ENCODE measurements at places on chromosomes 6 and 20.

DNA sequence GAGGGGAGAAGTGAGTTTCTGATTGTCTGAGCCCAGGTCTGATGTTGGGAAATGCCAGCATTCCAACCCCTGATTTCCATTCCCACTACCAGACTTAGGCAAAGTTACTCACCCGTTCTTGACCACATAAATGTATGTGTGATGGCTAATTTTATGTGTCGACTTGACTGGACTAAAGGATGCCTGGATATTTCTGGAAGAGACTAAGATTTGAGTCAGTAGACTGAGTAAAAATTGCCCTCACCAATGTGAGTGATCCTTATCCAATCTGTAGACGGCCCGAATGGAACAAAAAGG, 95.8 kb upstream of the TAB2 start:
- no peak for DNase-seq

- no peak for DNase-seq
Measured at GRCh38 chr6:20732896-20733295, 198.6 kb downstream of the CDKAL1 start.

DNA sequence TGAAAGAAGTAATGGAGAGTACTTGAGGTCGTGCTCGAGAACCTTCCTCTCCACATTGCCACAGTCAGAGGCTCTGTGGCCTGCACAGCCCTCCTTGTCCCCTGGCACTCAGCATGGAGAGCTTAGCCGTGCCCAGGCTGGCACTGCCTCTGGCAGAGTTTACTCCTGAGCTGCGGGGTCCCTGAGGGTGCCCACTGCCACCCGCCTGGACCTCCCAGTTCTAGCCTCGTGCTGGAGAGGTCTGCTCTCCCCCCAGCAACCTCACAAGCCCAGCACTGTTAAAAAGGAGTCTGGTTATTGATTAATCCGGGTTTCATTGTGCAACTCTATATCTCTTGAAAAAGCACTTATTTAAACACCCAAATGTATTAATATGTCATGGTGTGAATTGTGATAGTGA, 226.8 kb downstream of the TMEM242 start:
- DNase-seq: no peak

GRCh38 chr6:90610751-90611542, 24.1 kb upstream of the MAP3K7 start:
- DNase-seq: no peak

GRCh38 chr6:89799756-89800155, 19.8 kb downstream of the MDN1 start:
- DNase-seq: no peak

DNA sequence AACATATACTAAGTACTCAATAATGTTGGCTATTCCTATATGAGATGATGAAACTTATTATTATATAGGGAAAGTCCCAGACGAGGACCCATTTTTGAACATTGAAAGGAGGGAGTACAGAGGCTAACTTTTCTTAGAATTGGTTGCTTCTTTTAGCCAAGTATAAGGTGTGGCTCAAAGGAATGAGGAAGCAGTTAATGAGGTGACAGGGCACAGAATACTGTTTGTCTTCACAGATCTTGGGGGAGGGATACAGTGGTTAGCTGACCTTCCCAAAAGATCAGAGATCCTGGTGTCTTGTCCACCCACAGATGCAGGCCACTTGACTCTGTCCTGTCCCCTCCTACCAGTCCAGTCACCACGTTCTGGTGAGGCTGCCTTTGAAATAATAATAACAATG, 67.8 kb upstream of the EPB41L1 start:
- no peak for DNase-seq

DNA sequence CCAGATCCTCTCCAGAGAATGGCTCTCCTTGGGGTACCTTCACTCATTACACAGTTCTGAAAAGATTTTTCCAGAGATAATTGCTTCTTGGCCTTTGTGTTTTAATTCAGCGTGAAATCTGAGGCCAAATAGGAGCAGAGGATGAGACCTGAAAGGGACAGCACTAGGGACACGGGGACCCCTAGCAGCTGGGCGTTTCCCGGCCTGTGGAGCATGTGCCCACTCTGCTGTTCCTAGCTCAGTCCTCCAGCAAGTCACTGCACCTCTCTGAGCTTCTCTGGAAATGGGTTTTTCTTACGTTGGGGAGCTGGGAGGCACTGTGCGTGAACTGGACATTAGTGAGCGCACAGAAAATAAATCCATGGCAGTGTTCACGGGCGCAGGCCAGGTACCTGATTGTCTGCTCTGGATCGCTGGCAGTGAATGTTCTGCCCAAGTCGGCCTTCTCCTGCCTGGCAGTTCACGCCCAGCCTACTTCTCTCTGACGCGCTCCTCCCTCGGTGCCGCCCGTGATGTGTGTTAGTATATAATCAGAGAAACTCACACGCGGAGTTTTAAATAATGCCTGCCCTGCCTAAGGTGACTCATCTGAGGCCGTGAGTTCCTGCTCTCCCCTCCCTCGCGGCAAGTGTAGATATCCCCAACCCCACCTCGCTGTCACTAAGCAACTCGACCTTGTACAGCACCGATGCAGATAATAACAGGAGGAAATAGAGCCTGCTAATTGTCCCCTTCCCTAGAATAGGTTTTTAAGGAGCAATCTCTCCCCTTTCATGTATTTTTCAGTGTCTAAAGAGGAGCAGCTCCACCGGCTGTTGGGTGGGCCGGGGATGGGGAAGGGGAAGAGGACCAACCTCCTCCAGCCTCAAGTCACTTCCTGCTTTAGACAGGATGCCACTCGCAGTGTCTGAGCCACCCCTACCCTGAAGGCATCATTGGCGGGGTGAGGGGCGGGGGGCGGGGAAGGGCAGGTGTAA, 2.7 kb upstream of the TUBB2A start:
- DNase-seq: no peak

DNA sequence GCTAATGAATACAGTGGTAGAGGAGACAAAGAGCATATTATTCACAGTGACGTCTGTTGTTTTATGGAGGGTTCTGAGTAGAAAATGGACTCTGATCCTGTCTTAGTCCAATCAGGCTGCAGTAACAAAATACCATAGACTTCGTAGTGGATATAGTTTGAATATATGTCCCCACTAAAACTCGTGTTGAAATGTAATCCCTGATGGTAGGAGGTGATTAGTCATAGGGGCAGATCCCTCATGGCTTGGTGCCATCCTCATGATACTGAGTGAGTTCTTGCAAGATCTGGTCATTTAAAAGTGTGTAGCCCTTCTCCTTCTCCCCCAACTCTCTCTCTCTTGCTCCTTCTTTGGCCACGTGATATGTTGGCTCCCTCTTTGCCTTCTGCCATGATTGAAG, 82.5 kb downstream of the CD83 start:
- DNase-seq: no peak

GRCh38 chr6:95169775-95170174, 407.6 kb upstream of the MANEA start:
- DNase-seq: no peak

DNA sequence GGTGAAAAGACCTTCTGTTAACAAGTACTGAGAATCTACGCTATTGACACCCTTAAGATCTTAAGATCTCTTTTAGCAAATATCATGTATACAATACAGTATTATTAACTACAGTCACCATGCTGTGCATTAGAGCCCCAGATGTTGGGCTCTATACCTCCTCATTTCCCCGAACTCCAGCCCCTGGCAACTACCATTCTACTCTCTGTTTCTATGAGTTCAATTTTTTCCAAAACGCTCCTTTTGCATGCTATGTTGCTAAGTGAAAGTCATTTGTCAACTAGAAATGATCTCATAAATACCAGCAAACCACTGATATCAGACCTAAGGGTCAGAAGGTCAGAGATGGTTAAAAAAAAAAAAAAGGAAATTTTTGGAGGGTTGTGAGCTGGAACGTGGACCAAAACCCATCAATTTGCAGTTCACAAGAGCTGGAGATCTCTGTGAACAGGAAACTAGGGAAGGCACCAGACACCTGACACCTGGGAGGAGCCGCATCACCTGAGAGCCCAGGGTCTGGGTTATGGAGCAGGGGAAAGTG, 122.0 kb upstream of the KCNK16 start:
- no peak for DNase-seq

GRCh38 chr20:48460681-48461080, 367.1 kb downstream of the PREX1 start:
- DNase-seq: no peak

DNA sequence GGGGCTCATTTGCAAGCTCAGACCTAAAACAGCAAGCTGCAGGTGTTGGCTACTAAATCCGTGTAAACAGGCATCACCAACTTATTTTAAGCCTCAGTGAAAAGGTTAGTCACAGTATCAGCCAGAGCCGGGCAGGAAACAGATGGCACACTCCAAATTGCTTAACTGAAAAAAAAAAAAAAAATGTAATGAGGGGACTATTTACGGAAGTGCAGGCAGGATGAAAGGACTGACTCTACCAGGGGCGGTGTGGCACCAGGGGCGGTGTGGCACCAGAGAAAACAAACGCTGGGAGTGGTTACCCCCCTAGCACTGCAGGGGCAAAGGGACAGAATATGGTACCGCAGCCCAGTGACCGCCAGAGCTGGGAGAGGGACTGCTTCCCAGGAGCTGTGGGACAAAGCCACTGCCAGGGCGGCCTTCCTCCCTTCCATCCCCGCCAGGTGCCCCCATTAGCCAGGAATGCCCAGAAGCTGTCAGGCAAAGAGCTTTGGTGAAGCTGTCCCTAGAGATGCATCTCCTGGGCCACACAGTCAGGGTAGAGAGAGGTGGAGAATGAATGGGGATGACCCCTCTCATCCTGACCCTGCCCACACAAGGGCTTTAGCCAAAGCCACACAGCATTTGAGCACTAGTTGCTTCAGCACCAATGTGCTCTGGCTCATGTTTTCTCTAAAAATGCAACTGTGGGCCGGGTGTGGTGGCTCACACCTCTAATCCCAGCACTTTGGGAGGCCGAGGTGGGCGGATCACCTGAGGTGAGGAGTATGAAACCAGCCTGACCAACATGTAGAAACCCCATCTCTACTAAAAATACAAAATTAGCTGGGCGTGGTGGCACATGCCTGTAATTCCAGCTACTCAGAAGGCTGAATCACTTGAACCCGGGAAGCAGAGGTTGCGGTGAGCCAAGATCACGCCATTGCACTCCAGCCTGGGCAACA, 39.6 kb upstream of the GFOD1 start:
- no peak for DNase-seq

DNA sequence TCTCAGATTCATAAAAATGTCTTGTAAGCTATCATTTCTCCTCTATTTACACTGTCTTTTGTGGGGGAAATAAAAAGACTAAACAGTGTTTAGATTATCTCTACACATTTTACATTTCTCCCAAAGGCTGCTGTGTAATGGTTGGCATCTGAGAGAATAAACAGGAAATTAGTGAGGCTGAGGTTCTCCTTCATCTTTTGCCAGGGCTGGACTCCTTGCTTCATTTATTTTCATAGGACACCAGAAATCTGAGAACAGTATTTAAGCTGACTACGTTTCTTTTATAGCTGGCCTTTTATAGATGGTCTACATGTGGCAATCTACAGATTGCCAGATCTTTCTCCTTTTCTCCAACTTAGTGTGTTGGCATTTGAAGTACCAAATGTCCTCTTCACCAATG, 41.5 kb downstream of the PLCB4 start:
- no peak for DNase-seq

DNA sequence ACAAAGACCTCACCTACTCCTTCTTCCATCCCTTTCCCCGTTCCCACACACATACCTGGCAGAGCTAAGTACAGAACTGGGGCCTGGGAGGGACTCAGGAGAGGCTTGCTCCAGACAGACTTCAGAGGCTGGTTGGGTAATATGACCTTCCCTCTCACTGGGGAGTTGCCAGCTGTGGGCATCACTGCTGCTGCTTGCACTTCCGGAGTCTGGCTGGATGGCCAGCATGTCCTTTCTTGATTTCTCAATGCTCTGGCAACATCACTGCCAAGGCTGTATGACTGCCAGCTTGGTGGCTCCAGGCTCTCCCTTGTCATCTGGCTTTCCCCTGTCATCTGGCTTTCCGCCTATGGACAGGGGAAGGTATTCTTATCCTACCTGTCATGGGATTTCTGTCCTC, 47.8 kb downstream of the CDH22 start:
- DNase-seq: no peak

DNA sequence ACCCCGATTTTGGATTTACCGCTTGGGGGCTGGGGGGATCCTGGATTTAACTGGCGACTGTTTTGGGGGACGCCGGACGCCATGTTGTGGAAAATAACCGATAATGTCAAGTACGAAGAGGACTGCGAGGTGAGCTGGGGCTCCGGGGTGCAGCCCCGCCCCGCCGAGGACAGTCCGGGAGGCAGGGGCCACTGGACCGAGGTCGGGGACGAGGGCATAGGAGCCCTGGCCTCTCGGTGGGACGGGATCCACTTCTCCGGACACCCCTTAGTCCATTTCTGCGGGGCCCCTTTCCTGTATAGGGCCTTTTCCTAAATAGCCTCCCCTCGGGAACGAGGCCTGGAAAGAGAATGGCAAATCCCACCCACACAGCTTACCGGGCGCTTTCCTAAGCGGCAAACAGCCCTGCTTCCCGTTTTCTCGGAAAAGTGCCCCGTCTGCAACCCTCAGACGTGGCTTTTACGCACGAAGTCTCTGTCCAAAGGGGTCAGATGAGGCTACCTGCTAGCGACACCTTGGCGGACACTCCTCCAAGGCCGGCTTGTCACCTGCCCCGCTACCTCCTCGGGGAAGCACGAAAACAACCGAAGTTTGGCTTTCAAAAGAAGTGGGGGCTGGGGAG, 469 bp downstream of the TFAP2C start:
- DNase-seq: no peak

DNA sequence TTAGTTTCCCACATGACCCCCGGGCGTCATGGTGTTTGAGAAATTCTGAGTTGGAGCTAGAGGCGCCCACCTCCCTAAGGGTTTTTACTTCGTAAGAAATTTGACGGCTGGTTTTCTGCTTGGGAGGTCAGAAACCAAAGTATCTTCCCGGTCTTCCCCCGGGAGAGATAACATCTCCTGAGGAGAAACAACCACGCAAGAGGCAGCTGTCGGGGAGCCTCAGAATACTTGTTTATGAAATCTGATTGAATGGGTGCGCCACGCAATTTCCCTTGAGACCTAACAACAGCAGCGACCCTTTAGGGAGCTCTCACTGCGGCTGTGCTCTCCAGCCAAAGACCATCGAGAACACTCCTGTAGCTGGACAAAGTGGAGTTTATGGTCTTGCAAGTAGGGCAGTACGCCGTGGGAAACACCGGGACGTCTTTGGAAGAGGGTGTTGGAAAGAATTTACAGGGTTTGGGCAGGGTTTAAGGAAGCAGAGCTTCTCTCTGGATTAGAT, 608 bp upstream of the EIF2S2 start:
- DNase-seq: no peak

- no peak for DNase-seq
Measured at GRCh38 chr20:49556621-49557020, 11.3 kb downstream of the PTGIS start.

GRCh38 chr20:37749620-37750403, 56.0 kb downstream of the CTNNBL1 start:
- DNase-seq: no peak

Measured in stimulated activated CD8-positive, alpha-beta memory T cell treated with anti-CD3 and anti-CD28 coated beads, Interleukin-4, amount 100 ng/mL, for 1 hour (primary cell).